ENCODE measurements at places on chromosomes 4 and X.

DNA sequence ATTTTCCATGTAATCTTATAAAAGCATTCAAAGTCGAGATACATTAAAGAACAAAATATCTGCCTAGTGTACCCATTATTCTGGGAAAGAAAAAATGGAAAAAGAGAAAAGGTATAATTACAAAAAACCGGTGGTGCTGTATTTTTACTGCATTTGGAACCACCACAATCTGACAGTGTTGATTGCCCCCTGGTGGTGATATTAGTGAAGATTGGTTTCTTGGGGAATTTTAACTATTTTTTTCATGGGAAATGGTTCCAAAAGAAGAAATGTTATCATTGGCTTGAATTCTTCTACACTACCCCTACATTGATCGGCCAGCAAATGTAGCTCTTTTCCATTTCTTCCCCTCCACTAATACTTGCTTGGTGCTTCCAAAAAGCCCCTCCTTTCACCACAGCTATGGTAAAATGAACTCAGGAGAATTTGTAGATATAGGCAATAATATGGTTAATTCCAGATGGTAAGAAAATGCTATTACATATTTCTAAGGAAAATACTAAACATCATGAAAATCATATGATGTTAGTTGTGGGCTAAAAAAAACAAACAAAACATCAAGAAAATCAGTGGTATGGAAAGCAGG lies 50.0 kb downstream of the COX18 start:
- DNase-seq = peak; percentile 31

GRCh38 chr4:151147000-151147399 lies 47.6 kb downstream of the RPS3A start:
- no peak for DNase-seq

- DNase-seq = no peak
Measured at GRCh38 chrX:10519761-10520160, 100.6 kb downstream of the MID1 start.

DNA sequence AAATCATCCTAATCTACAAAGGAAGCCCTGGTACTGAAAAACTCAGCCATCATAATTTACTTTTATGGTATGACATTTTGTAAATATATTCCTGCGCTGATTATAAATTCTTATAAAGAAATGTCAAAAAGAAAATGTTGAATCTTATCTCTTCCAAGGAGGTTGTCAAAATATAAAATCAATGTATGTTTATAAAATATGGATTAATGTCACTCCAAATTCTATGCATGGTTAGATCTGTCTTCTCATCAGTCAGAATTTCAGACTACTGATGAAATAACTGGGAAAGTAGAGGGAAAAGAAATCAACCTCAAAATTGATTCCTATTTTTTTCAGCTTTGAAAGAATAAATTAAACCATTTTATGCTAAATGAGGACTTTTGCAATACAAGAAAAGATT lies 120.0 kb upstream of the MAB21L2 start:
- DNase-seq = no peak

DNA sequence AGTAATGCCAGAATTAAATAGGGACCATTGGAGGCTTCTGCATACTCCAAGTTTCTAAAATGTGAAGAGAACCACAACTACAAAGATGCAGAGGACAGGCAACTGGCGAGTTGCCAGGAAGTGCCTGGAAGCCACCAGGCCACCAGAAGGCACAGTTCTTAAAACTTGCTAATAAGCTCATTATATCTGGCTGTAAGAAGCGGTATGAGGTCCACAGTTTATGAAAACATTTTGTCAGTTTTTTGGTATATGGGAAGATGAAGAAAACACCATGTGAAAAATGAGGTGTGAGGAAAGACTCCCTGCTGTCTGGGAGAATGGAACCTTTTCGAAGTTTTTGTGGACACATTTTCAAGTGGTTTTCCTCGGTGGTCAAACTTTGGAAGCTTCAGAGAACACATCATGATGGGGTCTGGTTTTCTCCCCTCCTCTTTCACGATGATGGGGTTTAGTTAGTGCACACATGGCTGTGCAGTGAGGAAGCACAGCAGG lies 202.7 kb downstream of the NR3C2 start:
- DNase-seq = no peak

DNA sequence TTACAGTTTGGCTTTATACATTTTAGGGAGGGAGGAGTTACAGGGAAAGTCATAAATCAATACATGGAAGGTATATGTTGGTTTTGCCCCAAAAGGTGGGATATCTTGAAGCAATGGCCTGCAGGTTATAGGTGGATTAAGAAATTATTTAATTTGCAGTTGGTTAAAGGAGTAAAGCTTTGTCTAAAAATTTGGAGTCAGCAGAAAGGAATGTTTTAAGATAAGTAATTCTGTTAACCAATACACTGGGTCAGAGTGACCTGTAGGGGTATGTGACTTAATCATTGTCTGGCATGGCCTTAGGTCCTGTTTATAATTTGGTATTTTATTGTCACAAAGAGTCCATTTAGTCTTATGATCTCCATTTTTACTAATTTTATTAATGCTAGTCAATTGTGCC lies 115.0 kb downstream of the AGTR2 start:
- no peak for DNase-seq

GRCh38 chr4:170169699-170170098 lies 79.9 kb upstream of the AADAT start:
- DNase-seq = no peak

GRCh38 chrX:125532411-125533089 lies 212.9 kb downstream of the TEX13C start:
- no peak for DNase-seq

DNA sequence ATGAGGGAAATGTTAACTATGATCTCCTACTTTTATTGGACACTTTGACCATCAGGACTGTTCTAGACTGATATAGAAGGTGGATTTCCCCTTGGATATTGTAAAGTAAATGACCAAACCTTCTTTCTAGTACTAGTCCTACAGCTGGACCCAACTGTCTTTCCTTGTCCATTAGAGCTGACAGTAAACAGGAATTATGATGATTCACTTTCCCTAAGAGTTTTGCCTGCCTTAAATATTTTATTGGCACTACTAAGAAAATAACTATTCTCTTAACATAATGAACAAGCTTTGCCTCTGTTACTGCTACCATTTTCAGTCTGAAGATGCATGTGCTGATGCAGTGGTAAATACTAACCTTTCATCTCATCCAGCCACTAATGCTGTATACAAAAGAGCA lies 915.4 kb downstream of the CENPC start:
- no peak for DNase-seq

DNA sequence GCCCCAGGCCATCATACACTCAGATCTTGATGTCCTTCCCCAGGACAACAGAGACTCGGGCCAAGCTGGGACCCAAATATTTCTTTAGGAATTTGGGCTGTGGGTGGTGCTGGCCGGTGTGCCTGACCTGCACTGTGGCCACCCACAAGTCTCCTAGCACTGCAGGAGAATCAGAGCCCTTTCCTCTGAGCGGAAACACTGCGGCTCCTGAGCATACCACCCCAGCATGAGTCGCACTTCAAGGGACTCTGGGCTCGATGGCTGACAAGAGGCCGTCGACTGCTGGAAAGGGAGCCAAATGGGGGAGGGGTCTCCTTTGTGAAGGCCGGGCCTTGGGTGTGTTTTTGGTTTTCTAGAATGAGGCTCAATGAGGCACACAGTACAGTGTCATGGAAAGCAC lies 13.0 kb upstream of the IRAK1 start:
- no peak for DNase-seq

DNA sequence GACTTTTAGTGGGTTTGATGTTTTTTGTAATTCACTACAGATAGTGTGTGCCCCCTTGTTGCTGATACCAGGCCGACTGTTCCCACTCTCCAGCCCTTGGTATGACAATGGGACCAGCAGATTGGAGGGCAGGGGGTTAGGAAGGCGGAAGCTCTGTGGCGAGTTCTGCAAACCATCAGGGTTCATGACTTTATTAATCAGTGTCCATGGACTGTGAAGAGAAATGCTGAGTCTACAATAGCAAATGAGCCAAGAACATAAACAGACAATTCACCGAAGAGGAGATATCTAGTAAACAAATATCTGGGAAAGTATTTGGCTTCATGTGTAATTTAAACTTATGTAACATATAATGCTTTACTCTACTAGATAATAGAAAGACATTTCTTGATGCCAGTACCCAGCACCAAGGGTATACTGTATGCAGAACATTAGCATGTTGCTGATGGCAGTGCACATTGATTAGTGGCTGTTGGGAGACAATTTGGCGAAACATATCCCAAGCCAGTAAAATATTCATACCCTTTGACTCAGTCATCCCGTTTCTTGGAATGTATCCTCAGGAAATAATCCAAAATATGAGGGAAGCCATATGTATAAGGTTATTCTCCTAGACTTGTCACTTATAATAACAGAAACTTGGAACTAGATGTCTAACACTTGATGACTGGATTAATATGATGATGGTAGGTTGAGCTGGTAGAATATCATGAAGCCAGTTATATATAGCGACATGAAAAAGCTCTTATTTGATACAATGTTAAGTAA lies 169.4 kb downstream of the PTTG2 start:
- DNase-seq = no peak

- DNase-seq = no peak
Measured at GRCh38 chr4:6423575-6423974, 48.8 kb downstream of the PPP2R2C start.

DNA sequence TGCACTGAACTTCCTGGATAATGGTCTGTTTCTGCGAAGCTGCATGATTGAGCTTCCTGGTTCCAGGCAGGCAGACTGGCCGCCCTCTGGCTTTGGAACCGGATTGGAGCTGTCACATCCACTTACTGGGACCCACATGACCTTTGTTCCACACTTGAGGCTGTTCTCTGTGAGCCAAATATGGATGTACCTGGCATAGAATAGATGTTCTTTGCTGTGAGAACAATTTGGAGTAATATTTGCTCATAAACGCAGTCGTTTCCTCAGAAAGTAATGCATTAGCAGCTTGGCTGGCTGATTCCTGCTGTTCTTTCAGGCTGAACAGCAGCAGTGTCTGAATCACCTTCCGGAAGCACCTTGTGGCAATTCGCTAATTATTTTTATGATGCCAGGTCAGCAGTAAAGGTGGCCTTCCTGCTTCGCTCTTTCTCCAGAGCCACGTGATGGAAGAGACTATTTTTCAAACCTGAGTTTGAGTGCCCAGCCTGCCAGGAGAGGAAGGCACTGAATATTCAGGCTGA lies 78.1 kb upstream of the BOD1L1 start:
- no peak for DNase-seq

GRCh38 chr4:172982151-172982590 lies 186.4 kb upstream of the GALNT7 start:
- no peak for DNase-seq

GRCh38 chr4:140556372-140557085 lies 12.2 kb downstream of the UCP1 start:
- DNase-seq = no peak

DNA sequence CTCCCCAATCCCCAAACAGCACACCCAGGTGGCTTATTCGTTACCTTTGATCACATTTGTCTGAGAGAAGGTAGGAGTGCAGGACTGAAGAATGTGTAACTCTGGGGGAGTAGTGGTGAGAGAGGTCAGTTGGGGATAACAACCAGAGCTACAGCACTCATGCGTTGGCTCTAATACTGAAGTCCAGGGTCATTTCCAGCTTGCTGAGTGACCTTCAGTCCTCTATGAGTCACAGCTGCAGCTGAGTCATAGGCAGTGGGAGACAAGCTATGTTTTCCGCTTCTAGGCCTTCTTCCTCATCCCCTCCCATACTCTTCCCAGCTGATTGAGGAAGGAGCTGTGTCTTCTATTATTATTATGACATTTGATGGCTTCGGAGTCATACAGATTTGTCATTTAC lies 31.6 kb upstream of the CT47C1 start:
- DNase-seq = peak; percentile 60

DNA sequence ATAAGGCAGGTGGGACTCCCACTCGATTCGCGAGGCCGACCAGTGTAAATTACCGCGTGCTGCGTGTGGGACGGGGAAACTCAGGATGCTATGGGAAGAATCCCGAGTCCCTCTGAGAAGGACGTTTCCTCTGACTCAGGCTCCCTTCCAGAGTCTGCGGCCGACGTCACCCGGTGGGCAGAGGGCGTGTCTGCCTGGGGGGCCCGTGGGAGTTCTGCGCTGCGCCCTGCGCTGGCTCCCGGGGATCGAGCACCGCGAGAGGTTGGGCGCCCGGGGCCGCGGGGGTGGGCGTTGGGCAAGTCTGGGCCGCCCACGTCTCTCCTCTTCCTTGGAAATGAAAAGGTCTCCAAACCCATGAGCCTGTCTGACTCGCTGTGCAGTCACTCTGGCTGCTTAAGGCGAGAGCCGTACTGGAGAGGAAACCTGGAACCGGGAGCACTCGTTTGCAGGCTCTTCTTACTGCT lies 568 bp downstream of the NIPAL1 start:
- DNase-seq = no peak

- no peak for DNase-seq
Measured at GRCh38 chrX:45840411-45840950, 639.8 kb upstream of the DIPK2B start.

DNA sequence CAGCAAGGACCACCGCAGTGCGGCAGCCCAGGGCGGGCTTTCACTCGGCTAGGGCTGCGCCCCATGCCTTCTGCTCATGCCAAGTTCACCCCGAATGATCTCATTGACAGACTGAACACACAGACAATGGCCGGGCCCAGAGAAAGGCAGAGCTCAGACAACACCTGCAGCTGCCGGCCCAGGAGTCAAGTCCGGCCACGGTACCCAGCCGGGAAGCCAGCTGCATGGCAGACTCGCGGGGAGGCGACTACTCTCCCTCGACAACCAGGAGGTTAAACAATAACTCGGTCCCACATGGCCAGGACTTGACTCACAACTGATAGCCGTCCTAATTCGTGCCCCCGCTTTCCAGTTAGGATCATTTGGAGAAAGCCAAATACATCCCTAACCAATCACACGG lies 50.4 kb downstream of the ABLIM2 start:
- no peak for DNase-seq

- DNase-seq = peak; percentile 11
Measured at GRCh38 chr4:1072830-1073446, 40.4 kb downstream of the RNF212 start.

GRCh38 chr4:140777894-140778293 lies 21.7 kb upstream of the TBC1D9 start:
- no peak for DNase-seq

- no peak for DNase-seq
Measured at GRCh38 chr4:179437962-179438361, 1995.7 kb upstream of the AGA start.

DNA sequence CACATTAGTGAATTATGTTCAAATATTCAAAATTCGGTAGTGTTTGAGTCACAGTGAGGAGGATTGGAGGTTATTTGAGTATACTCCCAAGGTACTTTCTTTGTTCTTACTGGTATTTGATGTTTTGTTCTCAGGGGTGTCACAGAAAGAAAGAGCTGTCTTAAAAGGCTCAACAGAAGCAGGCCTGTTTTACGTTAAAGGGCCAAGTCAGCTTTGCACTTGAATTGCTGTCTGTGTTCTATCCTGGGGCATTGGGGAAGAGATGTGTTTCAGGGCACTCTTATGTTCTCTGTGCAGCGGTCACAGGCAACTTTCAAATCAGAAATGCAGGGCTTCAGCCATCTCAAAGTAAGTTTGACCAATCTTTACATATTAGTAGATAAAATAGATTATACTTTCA lies 1113.1 kb upstream of the LCORL start:
- DNase-seq = no peak

GRCh38 chrX:16418650-16419049 lies 231.3 kb upstream of the S100G start:
- DNase-seq = no peak

All from HS-27A (cell line).